ENCODE measurements at places on chromosomes 11 and 22.

GRCh38 chr22:50040717-50041116 lies 17.4 kb downstream of the TTLL8 start:
- no peak for DNase-seq

GRCh38 chr11:71304491-71304890 lies 52.1 kb upstream of the SHANK2 start:
- DNase-seq = no peak

DNA sequence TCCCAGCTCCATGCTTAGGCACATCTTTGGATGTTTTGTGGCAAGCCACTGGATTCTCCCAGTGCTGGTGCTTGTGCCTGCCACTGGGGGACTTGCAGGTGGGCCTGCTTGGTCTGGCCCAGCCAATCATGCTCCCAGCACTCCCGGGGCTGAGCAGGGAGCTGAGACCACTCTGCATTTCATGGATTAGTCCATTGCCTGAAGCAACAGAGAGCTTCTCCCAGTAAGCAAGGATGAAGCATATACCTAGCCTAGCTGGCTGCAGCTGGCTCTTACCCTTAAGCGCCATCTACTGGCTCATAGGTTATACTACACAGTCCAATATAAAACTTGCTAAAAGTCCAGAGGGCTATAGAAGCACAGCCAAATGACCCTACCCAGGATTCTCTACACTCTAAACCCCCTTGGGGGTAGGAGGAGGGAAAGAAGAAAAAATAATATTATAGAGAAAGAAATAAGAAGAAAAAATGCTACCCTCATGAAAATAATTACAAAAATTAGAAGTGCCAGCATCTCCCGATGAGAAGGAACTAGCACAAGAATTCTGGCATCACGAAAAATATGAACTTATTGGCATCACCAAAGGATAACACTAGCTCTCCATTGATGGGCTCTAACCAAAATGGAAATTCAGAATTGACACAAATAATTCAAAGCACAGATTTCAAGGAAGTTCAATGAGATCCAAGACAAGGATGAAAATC lies 275.3 kb downstream of the C11orf87 start:
- DNase-seq = peak; percentile 52

DNA sequence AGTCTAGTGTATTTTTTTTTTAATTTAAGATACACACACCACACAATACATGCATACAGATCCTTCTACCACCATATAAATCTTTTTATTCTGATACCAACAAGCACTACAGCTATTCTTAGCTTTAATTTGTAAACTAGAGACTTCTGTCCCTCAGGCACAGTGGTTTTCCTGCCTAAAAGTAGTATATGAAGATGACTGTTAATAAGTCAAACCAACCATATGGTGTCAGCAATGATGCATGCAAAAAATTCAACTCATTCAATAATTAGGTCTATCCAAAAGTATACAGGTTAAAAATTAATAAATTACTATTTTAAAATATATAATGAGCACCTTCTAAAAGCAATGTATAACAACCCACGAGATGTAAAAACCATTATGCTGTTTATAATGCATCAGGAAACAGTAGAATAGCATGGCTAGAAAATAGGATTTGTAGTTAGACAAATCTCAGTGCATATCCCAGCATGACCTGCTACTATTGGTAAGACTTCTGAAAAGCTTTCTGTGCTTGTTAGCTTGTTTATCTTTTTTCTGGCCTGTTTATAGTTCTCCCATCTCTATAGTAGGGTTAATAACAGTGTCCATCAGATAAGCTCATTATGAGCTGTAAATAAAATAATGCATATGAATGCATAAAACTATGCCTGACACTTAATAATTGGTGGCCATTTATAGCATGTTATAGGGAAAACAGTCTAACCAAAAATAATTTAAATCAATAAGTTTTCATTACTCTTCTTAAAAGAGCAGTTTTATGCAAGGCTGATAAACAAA lies 10.2 kb downstream of the RAB38 start:
- no peak for DNase-seq

- no peak for DNase-seq
Observed at GRCh38 chr11:120978701-120979100, 45.2 kb upstream of the TBCEL start.

GRCh38 chr11:100878474-100878873 lies 191.4 kb downstream of the ARHGAP42 start:
- no peak for DNase-seq

DNA sequence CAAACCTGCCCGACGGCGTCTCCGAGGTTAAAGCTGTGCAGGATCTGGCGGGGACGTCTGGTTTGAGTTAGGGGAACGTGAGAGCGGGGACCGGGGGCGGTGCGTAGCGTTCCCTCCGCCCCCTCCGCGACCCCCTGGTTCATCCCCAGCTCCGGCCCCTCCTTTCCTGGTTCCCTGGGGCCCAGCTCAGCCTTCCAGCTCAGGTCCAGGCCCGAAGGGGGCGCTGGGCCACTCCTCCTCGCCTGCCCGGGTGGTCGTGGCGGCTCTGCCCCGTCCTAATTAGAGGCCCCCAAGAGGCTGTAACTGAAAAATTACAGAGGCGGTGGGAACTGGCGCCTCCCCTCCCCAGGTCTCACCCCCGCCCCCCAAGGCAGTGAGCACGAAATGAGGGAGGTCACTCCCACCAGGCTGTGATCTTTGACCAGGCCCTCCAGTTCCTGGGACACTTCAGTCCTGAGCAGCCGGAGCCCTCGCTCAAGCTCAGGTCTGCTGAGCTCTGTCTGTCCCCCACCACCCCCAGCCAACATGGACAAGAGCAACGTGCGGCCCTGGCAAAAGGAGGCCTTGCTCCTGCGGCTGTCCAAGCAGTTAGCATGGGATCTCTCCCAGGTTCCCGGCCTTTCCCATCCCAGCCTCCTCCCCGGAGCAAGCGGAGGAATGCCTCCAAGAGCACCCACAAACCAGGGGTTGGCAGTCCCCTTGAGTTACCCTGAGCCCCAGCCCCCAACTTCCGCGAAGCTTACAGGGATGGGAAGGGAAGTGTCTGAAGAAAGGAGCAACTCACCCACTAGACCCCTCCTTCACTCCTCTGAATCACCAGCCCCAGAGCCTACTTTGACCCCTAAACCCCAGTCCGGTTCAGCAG lies 3.3 kb downstream of the CD248 start:
- no peak for DNase-seq

- no peak for DNase-seq
Observed at GRCh38 chr11:36053862-36054261, 110.0 kb downstream of the LDLRAD3 start.

DNA sequence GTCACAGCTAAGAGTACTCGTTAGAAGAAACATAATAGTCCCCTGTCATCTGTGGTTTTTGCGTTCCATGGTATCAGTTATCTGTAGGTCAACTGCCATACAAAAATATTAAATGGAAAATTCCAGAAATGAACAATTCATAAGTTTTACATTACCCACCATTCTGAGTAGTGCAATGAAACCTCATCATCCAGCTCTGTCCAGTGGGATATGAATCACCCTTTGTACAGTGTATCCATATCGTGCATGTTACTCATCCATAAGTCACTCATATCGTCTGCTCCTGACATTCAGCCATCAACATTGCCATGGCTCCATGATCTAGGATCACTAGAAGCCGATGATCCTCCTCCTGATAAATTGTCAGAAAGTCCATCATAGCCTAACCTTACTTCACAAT lies 174.9 kb upstream of the C11orf87 start:
- no peak for DNase-seq

DNA sequence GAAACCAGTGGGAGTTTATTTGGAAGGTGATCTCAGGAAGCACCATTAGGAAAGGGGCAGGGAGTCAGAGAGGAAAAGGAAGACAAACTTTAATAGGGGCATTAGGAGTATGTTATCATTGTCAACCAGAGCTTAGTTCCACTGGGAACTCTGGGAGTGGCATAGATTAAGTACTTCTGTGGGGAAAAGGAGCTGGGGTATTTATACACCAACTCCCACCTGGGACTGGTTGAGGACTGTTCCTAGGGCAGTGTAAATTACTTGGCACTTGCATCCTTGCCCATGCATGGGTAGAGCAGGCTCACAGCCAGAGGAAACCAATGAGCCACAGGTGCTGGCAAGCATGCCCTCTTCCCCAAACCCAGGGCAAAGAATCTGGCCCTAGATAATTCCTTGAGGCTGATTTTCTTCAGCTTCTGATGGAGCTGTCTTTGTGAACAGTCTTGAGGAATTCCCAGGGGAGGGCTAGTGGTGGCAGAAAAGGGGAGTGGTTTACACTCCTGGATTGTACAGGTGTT lies 541.2 kb downstream of the MIAT start:
- DNase-seq = no peak

GRCh38 chr22:19880786-19881569 lies 26.3 kb upstream of the GNB1L start:
- DNase-seq = no peak

DNA sequence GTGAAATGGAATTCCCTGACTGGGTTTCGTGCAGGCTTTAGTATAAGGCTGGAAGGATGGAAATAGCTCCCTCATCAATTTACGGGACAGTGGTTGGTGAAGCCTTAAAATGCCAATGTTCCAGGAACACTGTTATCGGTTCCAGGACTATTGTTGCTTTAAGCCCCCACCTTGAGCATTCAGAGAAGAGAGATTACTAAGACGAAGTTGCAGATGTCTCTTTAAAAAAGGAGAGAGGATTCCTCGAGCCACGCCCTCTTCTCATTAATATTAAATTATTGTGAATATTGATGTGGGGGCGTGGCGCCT lies 195 bp upstream of the CREB3L1 start:
- DNase-seq = no peak

GRCh38 chr11:9003573-9004182 lies at the start of gene NRIP3:
NRIP3 (minus strand) TSS chr11:9004001; CDS start chr11:9003935, 66 bp downstream.
- peak; percentile 67 for DNase-seq

DNA sequence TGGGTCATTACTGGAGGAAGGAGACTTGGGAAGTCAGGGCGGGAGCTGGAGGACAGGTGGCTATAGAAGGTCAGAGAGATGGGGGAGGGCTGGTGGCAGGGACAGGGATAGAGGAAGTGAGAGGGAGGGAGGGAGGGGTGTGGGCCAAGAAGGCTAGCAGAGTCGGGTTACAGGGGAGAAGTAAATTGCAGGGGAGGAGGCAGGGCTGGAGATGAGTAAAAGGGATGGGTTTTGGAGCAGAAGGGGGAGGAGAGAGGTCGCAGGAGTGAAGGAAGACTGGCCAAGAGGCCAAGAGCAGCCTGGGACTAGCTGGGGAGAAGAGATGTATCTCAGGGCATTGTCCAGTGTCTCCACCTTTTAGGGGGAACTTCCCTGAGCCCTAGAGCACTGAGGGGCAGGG lies 33.0 kb downstream of the LRRC10B start:
- DNase-seq = no peak

DNA sequence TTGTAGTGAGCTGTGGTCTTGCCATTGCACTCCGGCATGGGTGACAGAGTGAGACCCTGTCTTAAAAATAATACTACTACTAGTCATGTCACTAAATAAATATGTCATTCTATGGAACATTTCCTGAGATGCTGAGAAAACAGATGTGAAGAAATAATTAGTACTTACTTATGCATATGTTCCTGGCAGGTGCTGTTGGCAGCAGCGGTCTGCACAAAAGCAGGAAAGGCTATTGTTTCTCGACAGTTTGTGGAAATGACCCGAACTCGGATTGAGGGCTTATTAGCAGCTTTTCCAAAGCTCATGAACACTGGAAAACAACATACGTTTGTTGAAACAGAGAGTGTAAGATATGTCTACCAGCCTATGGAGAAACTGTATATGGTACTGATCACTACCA lies 8.8 kb downstream of the ARCN1 start:
- DNase-seq = no peak

- no peak for DNase-seq
Observed at GRCh38 chr22:46754110-46754799, 8.2 kb upstream of the TBC1D22A start.

- DNase-seq = no peak
Observed at GRCh38 chr11:61496602-61497400, 11.7 kb upstream of the LRRC10B start.

GRCh38 chr11:76824083-76824939 lies 36.4 kb upstream of the ACER3 start:
- DNase-seq = peak; percentile 14

- DNase-seq = no peak
Observed at GRCh38 chr11:75563501-75563977, 1.5 kb downstream of the SERPINH1 start.

DNA sequence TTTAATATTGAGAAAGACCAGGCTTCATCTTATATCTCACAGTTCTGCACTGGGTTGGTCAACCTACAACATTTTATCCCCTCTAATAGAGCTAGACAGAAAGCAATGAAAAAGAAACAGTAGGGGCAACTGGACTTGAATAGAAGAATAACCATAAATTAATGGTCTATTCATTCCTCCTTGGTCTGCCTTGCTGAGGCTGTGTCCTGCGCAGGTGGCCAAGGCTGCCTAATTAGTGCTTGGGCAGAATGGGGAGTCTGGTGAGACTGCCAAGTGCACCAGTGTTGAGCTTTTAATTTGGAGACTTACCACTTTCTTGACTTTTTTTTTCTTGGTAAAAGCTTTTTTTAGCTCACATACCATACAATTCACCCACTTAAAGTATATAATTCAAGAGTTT lies 35.0 kb upstream of the SPON1 start:
- no peak for DNase-seq

DNA sequence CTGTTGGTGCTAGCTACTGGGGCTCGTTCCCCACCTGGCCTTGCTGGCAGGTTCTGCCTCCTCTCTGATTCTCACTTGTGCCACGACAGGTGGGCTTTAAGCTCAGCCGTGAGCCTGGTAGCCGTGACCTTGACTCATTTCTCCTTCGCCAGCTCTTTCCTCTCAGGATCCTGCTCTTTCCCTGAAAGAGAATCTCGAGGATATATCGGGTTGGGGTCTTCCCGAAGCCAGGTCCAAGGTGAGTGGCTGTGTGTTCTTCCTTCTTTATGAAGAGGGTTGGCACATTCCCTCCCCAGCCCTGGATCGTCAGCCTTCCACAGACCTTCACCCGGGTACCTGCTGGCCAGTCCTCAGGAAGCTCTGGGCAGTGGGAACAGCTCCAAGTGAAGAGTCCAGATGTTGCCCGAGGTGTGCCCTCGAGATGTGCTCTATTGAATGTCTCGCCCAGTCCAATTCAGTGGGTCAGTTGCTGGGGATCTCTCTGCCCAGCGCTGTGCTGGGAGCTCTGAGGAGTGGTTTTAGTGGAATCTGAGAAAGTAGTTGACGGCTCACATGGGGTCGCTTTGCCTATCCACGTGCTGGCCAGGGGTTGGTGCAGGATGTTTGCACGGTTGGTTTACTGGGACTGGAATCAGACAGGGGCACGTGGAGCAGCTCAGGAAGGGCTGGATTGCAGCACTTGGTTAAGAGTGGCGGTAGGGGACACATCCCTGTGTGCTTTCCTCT lies 1.4 kb downstream of the ZNF74 start:
- no peak for DNase-seq

All from activated CD4-positive, alpha-beta T cell treated with anti-CD3 and anti-CD28 coated beads, Interleukin-2, Interleukin-6, amounts not matched to agents 100 ng/mL and 50 ng/mL, durations not matched to agents 16 hours and 8 hours (primary cell).